Endodermal cell (in vitro differentiated cells): ENCODE measurements at places on chromosomes 7 and 10. TPM values are rescaled to one million over a fixed set of nuclear protein-coding genes. Genes with fewer than 3 reads are reported as not detected.

NUDT13 gene
- total RNA-seq: 2.4 and 3.3 TPM in 2 replicates

MACROH2A2 gene
- total RNA-seq: 139 to 197 TPM (median 187 TPM) in 3 replicates

OR2A5 gene
- not detected in 3 replicates for total RNA-seq

ACSM6 gene
- total RNA-seq: not detected in 3 replicates

GFRA1 gene
- 3.1 and 4.4 TPM in 2 replicates for total RNA-seq

TNRC18 gene
- 111 and 136 TPM in 2 replicates for total RNA-seq

COL1A2 gene
- 42.2 and 44.8 TPM in 2 replicates for total RNA-seq

TET1 gene
- 51.4 and 60.5 TPM in 2 replicates for total RNA-seq

PHKG1 gene
- 0.46 to 1.5 TPM (median 0.72 TPM) in 3 replicates for total RNA-seq

RAPGEF5 gene
- 23.2 to 56.9 TPM (median 26.8 TPM) in 3 replicates for total RNA-seq

MBL2 gene
- not detected in 3 replicates for total RNA-seq

CHRM2 gene
- not detected in 2 replicates for total RNA-seq

SLC29A4 gene
- total RNA-seq: 12.6 and 15.0 TPM in 2 replicates

KIAA1217 gene
- total RNA-seq: 18.1 to 28.5 TPM (median 27.2 TPM) in 3 replicates

ZNF746 gene
- 17.3 and 20.1 TPM in 2 replicates for total RNA-seq

HECW1 gene
- total RNA-seq: 3.8 and 4.6 TPM in 2 replicates

LRWD1 gene
- 30.9 and 33.3 TPM in 2 replicates for total RNA-seq

CALCR gene
- total RNA-seq: 17.0 to 23.7 TPM (median 17.1 TPM) in 3 replicates

GARIN1A gene
- 0.63 and 0.64 TPM in 2 replicates for total RNA-seq

SCIN gene
- not detected in 3 replicates for total RNA-seq

PRLHR gene
- not detected in 2 replicates for total RNA-seq

UPK3BL2 gene
- total RNA-seq: 6.8 and 9.8 TPM in 2 replicates

SDHAF3 gene
- total RNA-seq: 16.7 and 20.2 TPM in 2 replicates

TNPO3 gene
- total RNA-seq: 57.0 to 76.1 TPM (median 73.1 TPM) in 3 replicates

GRM3 gene
- 0.16 to 0.91 TPM (median 0.29 TPM) in 3 replicates for total RNA-seq

MRLN gene
- total RNA-seq: not detected in 2 replicates

GNAT3 gene
- total RNA-seq: not detected in 3 replicates

AQP1 gene
- 0.38 to 0.91 TPM (median 0.78 TPM) in 3 replicates for total RNA-seq

ALOX5 gene
- total RNA-seq: 0.63 and 1.1 TPM in 2 replicates

BTBD16 gene
- total RNA-seq: not detected in 3 replicates

CYP3A7 gene
- not detected in 2 replicates for total RNA-seq

LRMDA gene
- total RNA-seq: 1.7 and 1.9 TPM in 2 replicates

SPDYE11 gene
- total RNA-seq: not detected in 2 replicates

RNF32 gene
- total RNA-seq: 1.1 and 1.3 TPM in 2 replicates
